ENCODE measurements at places on chromosomes 6 and 20.

- DNase-seq = no peak
These were observed 107.6 kb upstream of the KHDRBS2 start for GRCh38 chr6:62393608-62394007.

DNA sequence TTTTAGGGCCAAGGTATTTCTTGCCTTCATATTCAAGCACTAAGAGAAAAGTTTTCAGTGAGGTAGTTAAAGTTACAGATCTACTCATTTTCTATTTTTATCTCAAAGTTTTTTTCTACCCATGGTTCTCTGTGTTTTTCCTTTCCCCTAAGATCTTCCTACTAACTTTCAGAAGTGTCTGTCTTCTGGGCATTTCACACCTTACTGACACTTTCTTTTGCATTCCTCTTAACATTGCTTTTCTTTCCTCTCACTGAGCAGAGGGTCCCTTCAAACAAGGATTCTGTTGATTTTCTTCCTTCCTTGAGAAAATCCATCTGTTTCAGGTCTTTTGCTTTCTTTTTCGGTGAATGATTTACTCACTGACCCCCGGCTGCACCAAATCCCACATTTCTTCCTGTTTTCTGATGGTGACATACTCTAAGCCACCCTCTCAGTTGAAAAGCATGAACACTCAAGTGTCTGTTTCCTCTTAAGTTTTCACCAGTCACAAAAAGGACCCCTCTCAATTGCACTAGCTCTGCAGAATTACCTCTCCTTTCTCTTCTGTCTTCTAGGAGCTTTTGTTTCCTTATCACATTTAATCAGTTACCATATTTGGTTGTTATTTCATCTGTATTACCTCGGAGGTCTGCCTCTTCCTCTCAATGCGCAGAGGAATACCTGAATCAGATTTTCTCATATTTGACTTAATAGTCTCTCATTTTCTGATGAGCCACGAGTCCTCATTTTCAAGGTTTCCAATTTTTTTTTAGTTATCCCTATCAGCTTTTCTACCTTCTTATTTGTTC, 73.5 kb upstream of the RNF217 start:
- no peak for DNase-seq

DNA sequence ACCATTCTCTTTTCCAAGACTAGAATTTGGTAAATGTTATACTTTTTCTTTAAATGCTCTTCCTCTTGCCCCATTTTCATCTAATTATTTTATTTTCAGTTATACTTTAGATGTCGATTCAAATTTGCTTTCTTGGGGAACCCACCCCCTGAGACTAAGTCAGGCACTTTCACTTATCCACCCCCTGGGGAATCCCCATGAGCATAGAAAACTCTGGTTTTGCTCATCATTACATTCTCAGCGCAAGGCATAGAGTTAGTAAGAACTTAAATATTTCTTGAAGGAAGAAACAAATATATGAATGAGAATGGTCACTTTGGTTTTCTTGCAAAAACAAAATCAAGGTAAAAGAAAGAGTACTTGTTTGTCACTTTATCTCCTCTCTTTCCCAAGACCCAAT, 25.1 kb upstream of the HSF2 start:
- DNase-seq = no peak

GRCh38 chr6:53347921-53348370, 804 bp downstream of the ELOVL5 start:
- DNase-seq = peak; percentile 54

DNA sequence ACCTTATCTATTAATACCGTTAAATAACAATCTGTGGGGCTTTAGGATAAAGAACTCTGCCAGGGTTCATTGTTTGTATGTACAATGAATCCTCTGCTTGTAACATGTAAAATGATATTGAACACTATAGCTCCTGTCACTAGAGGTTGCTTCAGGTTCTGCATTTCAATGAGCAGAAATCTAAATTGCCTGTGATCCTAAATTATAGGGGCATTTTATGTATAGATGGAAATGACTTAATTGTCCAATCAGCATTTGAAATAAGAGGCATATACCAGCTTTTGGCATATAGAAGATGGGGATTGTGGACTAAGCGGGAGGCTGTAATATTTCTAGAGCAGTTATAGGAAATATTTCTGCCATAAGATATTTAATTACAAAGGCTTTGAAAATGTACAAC, 2.0 kb downstream of the NCOA3 start:
- no peak for DNase-seq

- DNase-seq = no peak
These were observed 706.2 kb upstream of the GJE1 start for GRCh38 chr6:141426400-141426980.

- no peak for DNase-seq
These were observed 450.2 kb downstream of the CDH26 start for GRCh38 chr20:60408435-60408834.

- DNase-seq = no peak
These were observed 42.3 kb downstream of the YTHDF1 start for GRCh38 chr20:63173552-63174191.

- no peak for DNase-seq
These were observed 159.0 kb downstream of the GMDS start for GRCh38 chr6:2086326-2086965.

DNA sequence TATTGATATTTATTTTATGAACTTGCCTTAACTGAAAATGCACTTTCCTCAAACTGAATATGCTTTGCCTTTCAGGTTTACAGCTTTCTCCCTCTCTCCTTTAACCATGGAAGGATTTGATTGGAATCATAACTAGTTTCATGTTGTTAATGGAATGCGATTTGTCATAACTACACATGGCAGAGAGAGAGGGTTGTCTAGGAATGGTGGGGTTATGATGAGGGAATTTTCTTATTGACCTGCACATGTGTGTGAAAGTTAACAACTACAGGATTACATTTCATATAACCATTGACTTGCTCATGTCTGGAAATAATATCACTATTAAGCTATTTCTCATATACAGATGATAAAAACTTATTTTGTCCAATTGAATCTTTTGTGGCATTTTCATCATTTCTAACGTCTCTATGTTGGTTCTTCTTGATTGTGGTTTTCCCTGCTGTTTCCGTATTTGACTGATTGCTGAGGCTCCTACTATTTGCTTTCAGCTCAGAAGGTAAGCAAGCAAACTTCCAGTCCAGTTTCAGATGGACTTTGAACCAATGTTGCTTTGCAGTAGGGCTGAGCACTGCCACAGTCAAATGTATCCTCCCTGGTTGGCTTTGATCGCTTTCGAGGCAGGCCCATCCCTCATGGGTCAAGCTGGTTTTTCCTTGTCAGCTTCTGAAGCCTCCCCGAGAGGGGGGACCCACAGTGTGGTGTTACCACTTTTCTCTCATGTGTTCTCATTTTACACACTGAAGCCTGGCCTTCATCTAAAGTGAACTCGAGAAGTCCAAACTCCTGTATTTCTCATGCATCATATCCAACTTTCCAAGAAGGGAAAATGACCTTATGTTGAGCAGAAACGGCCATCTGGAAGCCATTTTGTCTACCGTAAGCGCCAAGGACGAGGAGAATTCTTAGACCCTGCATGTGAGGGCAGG, 7.6 kb upstream of the CCN2 start:
- no peak for DNase-seq

- DNase-seq = peak; percentile 51
These were observed 14.3 kb downstream of the GLO1 start for GRCh38 chr6:38688579-38689087.

- DNase-seq = no peak
These were observed 46.0 kb downstream of the AFDN start for GRCh38 chr6:167872538-167873210.

DNA sequence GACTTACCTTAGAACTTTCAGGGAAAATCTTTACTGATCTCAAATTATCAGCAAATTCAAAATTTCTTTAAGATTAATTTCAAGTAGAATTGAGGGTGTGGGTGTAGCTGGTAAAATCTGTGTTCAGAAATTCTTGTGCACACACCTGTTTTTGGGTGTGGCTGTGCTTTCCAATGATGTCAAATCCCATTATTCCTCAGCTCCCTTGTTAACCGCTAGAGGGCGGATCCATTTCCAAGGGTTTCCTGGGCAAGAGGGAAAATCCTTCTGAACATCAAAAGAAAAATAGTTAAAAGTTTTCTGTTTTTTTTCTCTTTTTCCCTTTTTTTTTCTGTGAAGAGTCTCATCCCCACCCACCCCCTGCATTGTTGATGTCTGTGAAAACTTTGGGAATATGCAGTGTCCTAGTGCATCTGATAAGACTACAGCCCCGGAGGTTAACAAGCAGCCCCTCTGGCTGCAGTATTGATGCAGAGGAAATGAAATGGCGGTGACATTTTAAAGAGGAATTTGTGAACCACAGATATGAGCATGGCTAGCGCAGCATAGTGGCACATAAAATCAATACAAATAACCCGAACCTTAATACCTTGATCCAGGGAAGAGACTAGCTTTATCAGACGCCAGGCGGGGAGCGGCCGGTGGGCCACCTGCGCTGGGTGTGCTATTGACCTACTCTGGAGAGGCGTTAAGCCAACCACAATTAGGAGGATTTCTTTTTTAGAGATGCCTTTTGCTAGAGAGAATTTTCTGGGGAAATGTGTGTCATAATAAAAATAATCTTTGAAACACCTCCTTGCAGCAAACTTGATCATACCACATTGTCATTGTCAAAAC, 130.9 kb downstream of the FOXA2 start:
- no peak for DNase-seq

DNA sequence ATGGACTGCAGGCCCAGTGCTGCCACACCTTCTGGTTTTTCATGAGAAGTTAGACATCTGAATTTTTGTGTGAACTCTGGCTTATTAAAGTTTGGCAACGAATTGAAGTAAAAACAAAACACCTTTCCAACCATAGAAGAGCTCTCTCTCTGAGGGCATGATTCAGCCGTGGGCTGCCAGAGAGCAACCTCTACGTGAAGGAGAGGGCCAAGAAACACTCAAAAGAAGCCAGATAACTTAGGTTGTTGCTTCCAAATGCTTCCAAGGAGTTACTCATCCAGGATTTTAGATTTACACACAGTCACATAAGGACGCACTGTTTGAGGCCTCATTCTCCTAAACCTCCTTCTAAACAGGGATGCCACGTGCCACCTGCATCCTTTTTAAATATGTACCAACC, 65.5 kb downstream of the NRN1 start:
- no peak for DNase-seq

DNA sequence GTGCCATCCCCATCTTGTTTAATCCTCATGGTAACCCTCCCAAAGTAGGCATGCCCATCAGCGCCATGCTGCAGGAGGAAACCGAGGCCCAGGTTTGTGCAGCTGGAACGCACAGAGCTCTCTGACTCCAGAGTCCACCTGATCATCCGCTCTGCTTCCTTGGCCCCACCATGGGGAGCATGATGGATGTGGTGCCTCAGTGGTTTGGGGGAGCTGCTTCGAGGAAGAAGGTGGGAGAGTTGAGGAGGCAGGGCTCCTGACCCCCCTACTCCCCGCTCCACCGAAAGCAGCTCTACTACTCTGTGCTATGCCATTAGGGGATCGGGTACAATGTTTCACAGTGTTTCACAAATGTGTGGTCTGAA, 52.2 kb downstream of the TGM2 start:
- no peak for DNase-seq
